Stomach (tissue), 19 donors: ENCODE measurements at places on chromosomes 6 and 20. TPM values are rescaled to one million over a fixed set of nuclear protein-coding genes. Genes with fewer than 3 reads are reported as not detected.

VAPB gene
- total RNA-seq = 17.2 TPM

ASIP gene
- not detected for total RNA-seq

ID1 gene
- total RNA-seq = 340 TPM

OR12D3 gene
- not detected for total RNA-seq

NKX2-2 gene
- 4.8 TPM for total RNA-seq

BNIP5 gene
- total RNA-seq = 5.4 TPM
